GM23338 (cell line): ENCODE measurements at places on chromosomes 7 and 10. TPM values are rescaled to one million over a fixed set of nuclear protein-coding genes. Genes with fewer than 3 reads are reported as not detected.

DNA sequence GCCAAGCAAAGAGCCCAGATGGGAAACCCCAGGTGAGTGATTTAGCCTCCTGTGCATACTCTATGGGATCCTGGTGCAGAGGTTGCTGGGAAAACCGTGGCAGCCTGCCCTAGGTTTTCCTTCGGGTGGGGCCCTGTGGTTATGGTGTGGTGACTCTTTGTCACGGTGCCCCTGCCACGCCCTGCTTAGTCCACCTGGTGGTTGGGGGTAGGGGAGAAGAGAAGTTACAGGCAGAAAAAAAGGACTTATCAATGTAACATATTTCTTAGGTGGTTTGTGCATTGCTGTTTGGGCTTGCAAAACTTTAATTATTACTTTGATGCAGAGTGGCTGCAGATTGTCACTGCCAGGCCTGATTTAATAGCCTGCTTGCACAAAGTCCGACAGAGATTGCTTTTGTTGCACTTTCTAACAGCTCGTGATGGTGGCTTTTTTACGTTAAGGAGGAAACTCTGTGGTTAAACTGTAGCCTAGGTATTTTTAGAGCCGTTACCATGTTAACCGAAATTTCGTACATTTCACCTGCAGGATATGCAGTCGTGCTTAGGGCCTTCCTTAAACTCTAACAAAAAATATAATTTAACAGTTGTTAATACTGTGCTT is 197.4 kb downstream of the RNLS start:
- no peak for DNase-seq

DNA sequence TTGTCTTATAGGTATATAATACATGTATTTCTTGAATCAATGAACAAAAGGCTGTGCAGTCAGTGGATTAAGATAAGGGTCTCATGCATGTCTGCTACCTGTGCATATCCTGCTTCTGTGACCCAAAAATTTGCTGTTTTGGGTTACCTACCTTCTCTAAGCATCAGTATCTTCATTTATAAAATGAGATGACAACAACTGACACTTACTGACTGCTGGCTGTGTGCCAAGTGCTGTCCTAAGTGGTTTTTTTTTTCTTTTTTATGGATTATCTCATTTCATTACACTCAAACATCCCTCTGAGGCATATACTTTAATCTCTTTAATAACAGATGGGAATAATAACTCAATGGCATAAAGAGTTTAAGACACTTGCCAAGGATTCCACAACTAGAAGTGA is 2.1 kb downstream of the PDK4 start:
- DNase-seq = no peak

- no peak for DNase-seq
Measured at GRCh38 chr10:86170255-86171108, 196.1 kb downstream of the GRID1 start.

DNA sequence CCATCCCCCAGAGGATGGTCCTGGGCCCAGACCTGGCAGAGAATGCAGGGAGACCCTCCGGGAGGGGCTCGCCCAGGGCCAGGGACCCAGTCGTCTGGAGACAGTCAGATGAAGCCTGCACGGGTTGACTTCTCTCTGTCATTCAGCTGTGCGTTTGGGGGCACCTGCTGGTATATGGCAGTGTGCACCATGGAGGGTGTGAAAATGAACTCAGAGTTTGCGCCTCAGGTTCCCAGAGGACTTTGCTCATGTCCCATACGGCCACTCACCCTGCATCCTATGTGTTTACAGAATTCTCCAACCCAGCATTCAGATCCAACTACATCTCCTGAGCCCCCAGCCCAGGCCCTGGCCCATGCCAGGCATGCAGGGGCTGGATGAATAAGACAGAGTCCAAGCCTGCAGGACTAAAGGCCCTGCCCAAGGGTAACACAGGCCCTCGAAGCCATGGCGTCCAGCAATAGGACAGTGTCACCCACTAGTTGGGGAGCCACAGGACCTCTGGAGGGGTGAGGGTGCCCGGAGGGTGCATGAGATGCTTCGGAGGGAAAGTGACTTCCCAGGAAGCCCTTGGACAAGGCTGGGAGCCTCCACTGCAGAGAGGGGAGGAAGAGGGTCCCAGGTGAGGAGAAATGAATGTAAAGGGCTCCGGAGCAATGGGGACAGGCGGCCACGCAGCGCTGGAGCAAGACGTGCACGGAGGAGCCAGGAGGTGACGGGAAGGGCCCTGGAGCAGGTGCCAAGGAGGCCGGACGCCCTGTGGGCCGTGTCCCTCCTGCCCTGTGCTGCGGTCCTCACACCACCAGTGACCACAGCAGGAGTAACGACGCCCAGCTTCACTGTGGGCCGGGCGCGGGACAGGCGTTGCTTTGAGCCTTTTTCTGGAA is 36.3 kb downstream of the CALML3 start:
- DNase-seq = no peak

CACNA2D1 gene
- polyA plus RNA-seq = 5.5 and 7.0 TPM in 2 replicates

GRCh38 chr10:43403911-43404703 is 4.9 kb downstream of the HNRNPF start:
- no peak for DNase-seq

GRCh38 chr7:5626498-5626897 is 155.0 kb downstream of the RNF216 start:
- no peak for DNase-seq

DNA sequence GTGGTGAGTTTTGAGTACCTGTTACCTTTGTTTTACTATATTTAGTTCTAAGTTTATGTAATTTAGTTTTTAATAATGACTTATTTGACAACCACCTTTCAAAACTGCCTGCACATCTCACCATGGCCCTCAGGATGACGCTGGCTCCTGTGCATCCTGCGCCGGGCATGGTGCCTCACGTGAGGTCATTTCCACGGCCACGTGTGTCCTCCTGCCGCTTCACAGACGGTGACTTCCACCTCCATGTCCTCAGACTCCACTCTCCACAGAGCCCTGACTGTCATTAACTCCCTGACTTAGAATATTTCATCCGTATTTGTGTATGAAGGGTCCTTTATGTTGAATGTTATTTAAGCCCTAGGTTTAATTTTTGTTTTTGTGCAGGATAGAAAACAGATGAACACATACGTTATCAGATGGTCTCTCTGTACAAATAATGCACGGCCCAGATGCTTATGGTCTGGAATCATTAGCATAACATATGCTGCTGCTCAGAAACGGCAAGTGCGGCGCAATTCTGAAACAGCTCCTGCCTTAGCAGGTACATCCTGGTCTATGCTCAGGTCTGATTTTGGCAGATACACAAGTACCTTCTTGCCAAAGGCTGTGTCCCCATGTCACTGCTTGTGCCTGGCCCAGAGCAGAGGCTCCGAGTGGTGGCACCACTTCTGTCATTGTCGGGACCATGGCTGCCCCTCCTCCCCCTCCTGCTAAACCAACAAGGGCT is 155.8 kb downstream of the WDR37 start:
- DNase-seq = no peak

DNA sequence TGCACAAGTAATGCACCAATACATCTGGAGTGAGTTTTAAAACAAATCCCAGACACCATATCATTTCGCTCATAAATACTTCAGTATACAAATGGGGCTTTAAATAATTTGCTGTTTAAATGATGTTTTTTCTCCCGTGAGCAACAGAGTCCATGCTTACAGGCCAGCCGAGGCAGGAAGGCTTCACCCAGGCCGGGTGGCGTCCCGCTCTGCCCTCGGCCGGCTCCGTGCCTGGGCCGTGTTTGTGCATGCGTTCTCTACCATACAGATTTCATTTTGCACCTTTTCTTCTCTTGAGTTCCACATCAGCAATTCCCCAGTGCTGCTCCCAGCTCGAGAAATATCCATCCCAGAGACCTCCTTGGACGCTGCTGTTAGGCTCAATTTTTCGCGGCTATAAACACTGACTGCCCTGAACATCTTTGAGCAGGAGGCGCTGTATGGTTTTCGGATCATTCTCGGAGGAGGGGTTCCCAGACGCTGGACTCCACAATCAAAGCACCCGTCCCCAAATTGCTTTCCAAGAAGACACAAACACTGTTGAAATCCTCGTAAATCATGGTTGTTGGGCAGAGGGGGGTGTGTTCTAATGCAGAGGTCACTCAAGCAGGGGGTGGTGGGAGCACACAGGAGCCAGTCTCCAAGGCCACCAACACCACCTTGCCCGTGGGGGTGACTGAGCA is 91.6 kb downstream of the MICALL2 start:
- no peak for DNase-seq

- no peak for DNase-seq
Measured at GRCh38 chr7:11950942-11951341, 118.9 kb upstream of the THSD7A start.

CXCL12 gene
- 58.5 and 63.7 TPM in 2 replicates for polyA plus RNA-seq

- DNase-seq = no peak
Measured at GRCh38 chr10:132326925-132327324, 5.1 kb upstream of the LRRC27 start.

TMEM130 gene
- polyA plus RNA-seq = 2.0 TPM in 2 replicates

DNA sequence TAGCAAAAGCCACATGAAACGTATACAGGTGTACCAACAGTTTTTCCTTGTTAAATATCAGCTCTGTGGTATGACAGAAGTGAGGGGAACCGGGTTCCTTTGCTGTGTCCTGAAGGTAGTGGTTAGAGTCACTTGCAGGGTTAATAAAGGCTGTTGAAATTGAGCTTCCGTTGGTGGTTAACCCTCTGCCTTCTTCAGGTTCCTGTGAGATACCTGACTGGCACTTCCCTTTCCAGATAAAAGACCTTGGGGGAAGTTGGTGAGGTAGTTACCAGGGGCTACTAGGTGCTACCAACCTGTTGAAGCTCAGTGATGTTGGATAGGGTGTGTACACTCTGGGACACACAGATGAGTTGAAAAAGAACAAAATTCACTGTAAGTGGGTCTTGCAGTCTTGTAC is 384.1 kb downstream of the GATA3 start:
- no peak for DNase-seq

RBP3 gene
- polyA plus RNA-seq = not detected in 2 replicates

DNA sequence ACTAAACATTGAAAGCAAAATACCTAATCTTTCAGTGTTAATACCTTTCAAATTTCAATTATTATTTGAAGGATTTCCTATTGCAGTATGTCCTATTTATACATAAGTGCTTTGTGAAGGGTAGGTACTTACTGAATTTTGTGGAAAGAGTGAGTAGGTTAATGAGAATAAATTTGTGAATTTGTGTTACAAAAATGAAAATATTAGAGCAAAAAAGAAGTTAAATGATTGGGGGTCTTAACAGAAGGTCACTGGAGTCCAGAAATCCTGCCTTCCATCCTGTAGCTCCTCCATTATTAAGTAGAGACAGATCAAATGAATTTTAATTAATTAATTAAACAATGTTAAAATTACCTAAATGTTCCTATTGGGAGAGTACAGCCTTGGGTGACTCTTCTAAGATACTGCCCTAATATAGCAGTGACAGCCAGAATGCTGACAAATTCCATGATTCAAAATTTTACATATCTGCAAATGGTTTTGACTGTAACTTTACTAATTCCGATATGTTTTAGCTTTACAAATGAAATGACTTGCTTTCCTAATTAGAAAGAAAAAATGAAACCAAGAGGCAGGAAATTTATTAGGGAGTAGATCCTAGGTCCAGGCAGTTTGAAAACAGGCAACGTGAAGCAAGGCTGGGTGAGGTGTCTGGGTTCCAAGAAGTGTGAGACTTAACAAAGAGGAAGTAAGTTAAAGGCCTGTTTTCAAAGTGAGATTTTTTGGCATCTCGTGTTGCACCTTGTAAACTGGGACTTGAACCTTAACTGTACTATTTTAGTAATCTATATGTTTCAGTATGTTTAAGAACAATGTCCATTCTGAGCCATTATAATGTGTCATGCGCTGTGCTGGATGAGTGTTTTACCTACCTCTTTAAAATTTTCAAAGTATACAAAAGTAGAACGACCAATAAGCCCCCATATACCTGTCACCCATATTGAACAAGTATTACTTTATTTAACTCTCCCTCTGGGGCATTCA is 1.5 kb downstream of the PIK3CG start:
- no peak for DNase-seq

- DNase-seq = no peak
Measured at GRCh38 chr10:133162910-133163856, 3.2 kb downstream of the KNDC1 start.

DMBT1 gene
- polyA plus RNA-seq = 0.05 TPM in 1 of 2 replicates, not detected in the other

DNA sequence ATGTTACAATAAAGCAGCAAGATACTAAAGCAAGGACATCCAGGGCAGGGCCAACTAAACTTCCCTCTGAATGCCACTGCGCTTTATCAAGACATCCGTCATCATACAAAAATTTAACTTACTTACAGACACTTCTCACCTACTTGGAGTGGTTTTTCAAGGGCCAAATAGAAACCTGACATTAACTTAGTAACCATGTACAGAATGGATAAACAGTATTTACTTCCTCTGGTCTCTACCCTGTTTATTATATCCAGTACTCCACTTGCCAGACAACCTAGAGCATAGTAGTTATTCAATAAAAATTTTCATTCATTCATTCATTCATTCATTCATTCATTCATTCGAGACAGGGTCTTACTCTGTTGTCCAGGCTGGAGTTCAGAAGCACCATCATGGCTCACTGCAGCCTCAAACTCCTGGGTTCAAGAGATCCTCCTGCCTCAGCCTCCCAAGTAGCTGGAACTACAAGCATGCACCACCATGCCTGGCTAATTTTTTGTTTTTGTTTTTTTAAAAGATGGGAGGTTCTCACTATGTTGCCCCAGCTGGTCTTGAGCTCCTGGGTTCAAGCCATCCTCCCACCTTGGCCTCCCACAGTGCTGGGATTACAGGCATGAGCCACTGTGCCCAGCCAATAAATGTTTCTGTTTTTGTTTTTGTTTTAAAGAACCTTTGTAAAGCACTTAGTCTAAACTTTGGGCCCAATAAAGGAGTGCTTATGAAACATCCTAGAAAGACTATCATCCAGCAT is 19.0 kb downstream of the SMURF1 start:
- DNase-seq = no peak

SEMA3C gene
- polyA plus RNA-seq = 0.40 and 1.0 TPM in 2 replicates

GRCh38 chr10:126215746-126216631 is 172.3 kb downstream of the ADAM12 start:
- DNase-seq = no peak

DNA sequence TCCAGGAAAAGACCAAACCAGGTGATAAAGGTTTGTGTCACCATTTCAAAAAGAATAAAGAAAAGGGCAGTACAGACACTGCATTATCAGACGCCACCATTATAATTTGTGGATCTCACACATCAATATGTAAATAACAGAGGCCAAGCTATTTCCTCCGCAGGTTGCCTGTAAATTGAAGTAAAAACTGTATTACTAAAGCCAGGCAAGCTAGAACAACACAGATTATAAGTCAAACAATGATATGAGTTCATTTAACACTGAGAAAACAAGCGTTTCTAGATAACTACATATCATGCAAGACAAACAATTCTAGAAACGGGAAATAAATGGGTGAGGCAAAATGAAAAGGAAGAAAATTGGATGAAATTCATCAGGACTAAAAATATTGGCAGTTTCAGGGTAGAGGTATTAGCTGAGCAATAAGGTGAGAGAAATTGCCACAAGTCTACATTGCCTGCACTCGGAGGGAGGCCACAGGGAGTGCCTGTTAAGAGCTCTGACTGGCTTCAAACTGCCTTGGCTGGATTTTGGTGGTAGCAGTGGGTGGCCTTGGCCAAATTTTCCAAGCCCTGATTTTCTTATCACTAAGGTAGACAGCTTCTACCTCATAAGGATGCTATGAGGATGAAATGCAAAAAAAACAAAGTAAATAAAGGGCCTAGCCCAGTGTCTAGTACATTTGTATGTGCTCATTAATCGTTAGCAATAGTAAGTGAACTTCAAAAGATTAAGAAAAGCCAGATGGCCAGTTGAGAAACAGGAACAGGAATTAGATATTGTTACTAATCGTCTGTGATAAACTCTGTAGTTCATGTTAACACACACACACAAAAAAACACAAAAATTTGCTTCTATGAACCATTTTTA is 240.0 kb upstream of the NFE2L3 start:
- no peak for DNase-seq
